ENCODE measurements at places on chromosomes 12 and 14.
A peak's percentile ranks its signal among the peaks of the same experiment; 100 is the strongest.

- DNase-seq, result peak; percentile 83
These were observed 236.1 kb upstream of the PLEKHG7 start for GRCh38 chr12:92466391-92467305.

- no peak for DNase-seq
These were observed 485.9 kb downstream of the APAF1 start for GRCh38 chr12:99130808-99131553.

DNA sequence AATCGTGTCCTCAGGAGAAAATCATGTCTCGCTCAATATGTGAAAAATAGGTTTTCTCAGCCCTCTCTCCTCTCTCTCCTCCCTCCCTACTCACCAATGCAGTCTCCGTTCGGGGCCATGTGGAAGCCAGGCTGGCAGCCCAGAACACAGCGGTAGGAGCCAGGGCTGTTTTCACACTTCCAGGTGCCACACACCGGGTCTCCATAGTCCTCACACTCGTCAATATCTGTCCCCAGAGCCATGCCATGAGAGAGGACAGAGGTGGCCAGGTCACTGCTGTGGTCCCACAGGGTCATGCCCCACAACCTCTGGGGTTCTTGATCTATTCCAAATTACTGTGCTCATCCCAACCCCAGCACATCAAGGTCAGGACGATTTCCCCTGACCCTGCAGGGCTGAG lies 13.5 kb downstream of the ISCA2 start:
- no peak for DNase-seq

DNA sequence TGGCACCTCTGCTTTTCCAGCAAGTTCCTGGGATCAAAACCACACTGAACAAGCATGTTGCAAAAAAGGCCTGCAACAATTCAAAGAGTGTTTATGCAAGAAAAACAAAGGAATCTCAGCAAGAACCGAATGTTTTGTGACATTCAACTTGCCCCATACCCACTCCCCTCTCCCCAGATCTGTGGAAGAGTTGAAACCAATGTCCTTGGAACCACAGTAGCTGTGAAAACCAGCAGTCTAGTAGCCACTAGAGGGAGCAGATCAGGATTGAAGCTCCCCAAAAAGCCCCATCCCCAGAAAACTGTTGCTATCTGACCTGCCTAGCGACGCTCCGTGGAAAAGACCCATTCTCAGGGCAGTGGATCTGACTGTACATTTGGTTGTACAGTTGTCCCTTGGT lies 27.1 kb downstream of the PRKAB1 start:
- no peak for DNase-seq

GRCh38 chr12:78968226-78968625 lies 103.7 kb downstream of the SYT1 start:
- no peak for DNase-seq

DNA sequence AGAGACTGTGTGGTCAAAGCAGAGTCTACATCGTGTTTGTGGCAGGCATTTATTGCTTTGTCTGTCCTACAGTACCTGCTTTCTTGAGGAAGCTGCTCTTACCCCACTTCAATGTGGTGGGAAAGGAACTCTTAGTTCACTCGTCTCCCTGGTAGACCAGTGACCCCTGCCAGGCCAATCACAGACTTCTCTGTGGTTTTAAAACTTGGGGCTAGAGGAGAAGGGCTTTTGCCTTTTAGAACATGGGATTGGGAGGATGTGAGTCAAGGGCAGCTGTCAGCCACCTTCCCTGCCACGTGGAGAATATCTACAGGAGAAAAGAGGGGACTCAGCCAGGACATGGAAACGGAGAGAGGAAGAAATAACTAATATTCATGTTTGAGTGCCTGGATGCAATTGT lies 36.8 kb upstream of the TMED10 start:
- DNase-seq, result no peak

DNA sequence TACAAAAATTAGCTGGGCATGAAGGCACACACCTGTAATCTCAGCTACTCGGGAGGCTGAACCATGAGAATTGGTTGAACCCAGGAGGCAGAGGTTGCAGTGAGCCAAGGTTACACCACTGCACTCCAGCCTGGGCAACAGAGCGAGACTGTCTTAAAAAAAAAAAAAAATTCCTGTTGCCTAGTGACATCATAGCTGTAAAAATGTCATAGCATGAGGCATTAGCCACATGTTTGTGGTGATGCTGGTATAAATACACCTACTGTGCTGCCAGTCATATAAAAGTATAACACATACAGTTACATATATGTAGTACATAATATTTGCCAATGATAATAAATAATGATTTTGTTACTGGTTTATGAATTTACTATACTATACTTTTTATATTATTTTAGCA lies 22.2 kb downstream of the SLC41A2 start:
- no peak for DNase-seq

DNA sequence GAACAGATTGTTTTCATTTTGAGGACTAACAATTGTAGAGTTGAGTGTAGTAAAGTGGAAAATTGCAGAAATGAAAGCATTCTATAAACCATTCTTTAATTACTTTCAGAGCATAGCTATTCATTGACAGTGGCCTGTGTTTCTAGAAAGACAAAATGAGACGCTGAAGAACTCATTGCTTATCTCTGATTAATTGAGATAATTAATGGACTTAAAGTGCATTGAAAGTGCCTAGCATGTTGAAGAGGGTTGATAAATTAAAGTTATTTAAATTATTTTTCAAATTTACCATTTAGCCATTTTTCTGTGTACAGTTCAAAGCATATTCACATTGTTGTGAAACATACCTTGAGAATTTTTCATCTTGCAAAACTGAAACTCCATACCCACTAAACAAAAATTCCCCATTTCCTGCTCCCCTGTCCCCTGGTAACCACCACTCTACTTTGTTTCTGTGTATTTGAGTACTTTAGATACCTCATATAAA lies 57.4 kb downstream of the DAAM1 start:
- no peak for DNase-seq

GRCh38 chr12:117145597-117146154 lies 44.6 kb downstream of the FBXO21 start:
- DNase-seq, result no peak

- no peak for DNase-seq
These were observed 439.4 kb downstream of the PCNX1 start for GRCh38 chr14:71346685-71347084.

GRCh38 chr12:76101739-76102385 lies 17.4 kb upstream of the NAP1L1 start:
- DNase-seq, result no peak

- DNase-seq, result no peak
These were observed 200.5 kb upstream of the DCN start for GRCh38 chr12:91383099-91383498.

GRCh38 chr12:24945845-24946244 lies 3.1 kb downstream of the BCAT1 start:
- no peak for DNase-seq

DNA sequence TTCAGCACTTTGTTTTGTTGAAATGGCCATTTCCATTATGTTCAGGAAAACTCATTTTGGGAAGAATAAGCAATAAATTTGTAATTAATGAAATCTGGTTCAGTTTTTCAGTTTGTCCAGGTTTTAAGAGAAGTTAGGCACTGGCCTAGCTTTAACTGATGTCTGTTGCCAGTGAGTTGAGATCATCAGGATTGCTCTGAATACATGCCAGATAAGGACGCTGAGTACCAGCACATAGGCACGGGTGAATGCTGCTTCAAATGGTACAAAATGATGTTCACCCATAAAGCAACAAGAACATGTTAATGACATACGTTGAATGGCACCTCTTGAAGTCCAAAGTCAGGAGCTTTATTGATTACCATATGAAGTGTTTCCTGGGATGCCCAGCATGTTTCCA lies 46.5 kb downstream of the PIWIL1 start:
- DNase-seq, result no peak

GRCh38 chr12:1691123-1692007 lies 495 bp downstream of the ADIPOR2 start:
- peak; percentile 52 for DNase-seq

DNA sequence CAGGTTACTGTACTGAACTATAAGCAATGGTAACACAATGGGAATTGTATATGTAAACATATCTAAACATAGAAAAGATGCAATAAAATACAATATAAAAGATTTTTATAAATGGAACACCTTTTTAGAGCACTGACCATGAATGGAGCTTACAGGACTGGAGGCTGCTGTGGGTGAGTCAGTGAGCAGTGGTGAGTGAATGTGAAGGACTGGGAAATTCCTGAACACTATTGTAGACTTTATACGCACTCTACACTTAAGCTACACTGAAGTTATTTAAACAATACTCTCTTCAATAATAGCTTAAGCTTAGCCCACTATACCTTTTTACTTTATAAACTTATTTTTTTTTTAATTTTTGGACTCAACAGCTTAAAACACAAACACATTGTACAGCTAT lies 313.5 kb downstream of the KCNC2 start:
- no peak for DNase-seq
